Camera-type eye (tissue), 1 donor: ENCODE measurements at places on chromosomes 13 and 19. TPM values are rescaled to one million over a fixed set of nuclear protein-coding genes. Genes with fewer than 3 reads are reported as not detected.

ESD gene
- total RNA-seq: 107 TPM

KCNRG gene
- 5.3 TPM for total RNA-seq

GJA3 gene
- 28.9 TPM for total RNA-seq

GARRE1 gene
- total RNA-seq: 49.4 TPM

CCDC70 gene
- total RNA-seq: not detected

RXFP2 gene
- total RNA-seq: not detected

NLRP11 gene
- not detected for total RNA-seq

PLIN4 gene
- 3.1 TPM for total RNA-seq

ICAM5 gene
- total RNA-seq: 3.4 TPM

VAV1 gene
- total RNA-seq: 4.9 TPM

ZNF439 gene
- 43.3 TPM for total RNA-seq

LGALS13 gene
- not detected for total RNA-seq

CRLF1 gene
- 13.3 TPM for total RNA-seq

GRK1 gene
- 25.6 TPM for total RNA-seq

THSD8 gene
- not detected for total RNA-seq

SBK2 gene
- total RNA-seq: 0.99 TPM

CYP4F2 gene
- not detected for total RNA-seq

PINLYP gene
- total RNA-seq: 10.1 TPM

ETHE1 gene
- 24.4 TPM for total RNA-seq

LILRB2 gene
- total RNA-seq: 1.2 TPM

VSTM1 gene
- not detected for total RNA-seq

ATP7B gene
- total RNA-seq: 21.9 TPM

ZNF784 gene
- total RNA-seq: 9.3 TPM

LRRC4B gene
- total RNA-seq: 38.4 TPM

ADAT3 gene
- total RNA-seq: 2.4 TPM

CGB5 gene
- total RNA-seq: not detected

MATK gene
- 27.5 TPM for total RNA-seq

ZNF543 gene
- total RNA-seq: 37.8 TPM

SPRED3 gene
- 0.38 TPM for total RNA-seq

AP1M2 gene
- 3.5 TPM for total RNA-seq

MBD3L5 gene
- not detected for total RNA-seq

GSX1 gene
- total RNA-seq: not detected

ELSPBP1 gene
- 1.5 TPM for total RNA-seq

CD22 gene
- 0.66 TPM for total RNA-seq

ZNF563 gene
- total RNA-seq: 10.9 TPM

CYP2S1 gene
- 1.5 TPM for total RNA-seq

MRPL54 gene
- total RNA-seq: 36.6 TPM

CEACAM8 gene
- total RNA-seq: 0.55 TPM

ZNF418 gene
- total RNA-seq: 31.7 TPM

ZNF837 gene
- 4.4 TPM for total RNA-seq

LILRA5 gene
- 0.93 TPM for total RNA-seq

ACER1 gene
- total RNA-seq: not detected

CXCL17 gene
- total RNA-seq: 6.6 TPM

HOOK2 gene
- total RNA-seq: 33.5 TPM

WDR87 gene
- total RNA-seq: not detected

CEACAM4 gene
- 0.44 TPM for total RNA-seq

GPC6 gene
- 49.0 TPM for total RNA-seq

DNAAF3 gene
- total RNA-seq: 2.0 TPM

ZNF471 gene
- total RNA-seq: 16.5 TPM

GAMT gene
- total RNA-seq: 26.2 TPM

OVOL3 gene
- total RNA-seq: not detected

KL gene
- total RNA-seq: 8.9 TPM

FFAR1 gene
- not detected for total RNA-seq

PSG6 gene
- not detected for total RNA-seq
